ENCODE measurements at places on chromosomes 7 and 10. TPM values are rescaled to one million over a fixed set of nuclear protein-coding genes. Genes with fewer than 3 reads are reported as not detected.

The MUC12 gene
- total RNA-seq, result not detected

The DPP6 gene
- not detected for total RNA-seq

DNA sequence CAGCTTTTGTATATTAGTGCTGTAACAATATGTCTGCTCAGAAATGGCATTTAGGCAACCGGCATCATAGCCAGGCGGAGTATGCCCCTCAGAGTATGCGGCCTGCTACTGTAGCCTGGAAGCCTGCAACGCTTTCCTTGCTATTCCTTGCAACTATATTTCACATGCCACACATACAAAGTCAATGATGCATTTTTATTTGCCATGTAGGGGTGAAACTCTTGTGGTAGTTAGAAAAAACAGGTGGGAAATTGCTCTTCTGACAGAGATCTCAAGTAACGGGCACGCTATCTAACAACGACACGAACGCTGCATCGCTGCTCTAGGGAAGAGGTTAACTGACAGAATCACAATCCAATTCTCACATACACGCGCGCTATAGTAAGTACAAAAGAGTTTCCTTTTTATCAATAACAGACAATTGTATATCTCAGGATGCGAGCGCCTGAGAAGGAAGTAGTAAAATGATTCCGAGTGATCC is 5.9 kb downstream of the EBF3 start:
- no peak for DNase-seq
- no peaks in the 10 kb centered on the region for H3K36me3 ChIP-seq
- H3K4me1 ChIP-seq, result peaks cover 12% of the 10 kb centered on the region
- H3K27ac ChIP-seq, result no peak overlapping the region

- no peaks in the 10 kb centered on the region for H3K4me1 ChIP-seq
- H3K27me3 ChIP-seq, result no peaks in the 10 kb centered on the region
- no peaks in the 10 kb centered on the region for H3K36me3 ChIP-seq
- H3K27ac ChIP-seq, result no peak overlapping the region
These were observed 20.3 kb upstream of the CD36 start for GRCh38 chr7:80618096-80618495.

DNA sequence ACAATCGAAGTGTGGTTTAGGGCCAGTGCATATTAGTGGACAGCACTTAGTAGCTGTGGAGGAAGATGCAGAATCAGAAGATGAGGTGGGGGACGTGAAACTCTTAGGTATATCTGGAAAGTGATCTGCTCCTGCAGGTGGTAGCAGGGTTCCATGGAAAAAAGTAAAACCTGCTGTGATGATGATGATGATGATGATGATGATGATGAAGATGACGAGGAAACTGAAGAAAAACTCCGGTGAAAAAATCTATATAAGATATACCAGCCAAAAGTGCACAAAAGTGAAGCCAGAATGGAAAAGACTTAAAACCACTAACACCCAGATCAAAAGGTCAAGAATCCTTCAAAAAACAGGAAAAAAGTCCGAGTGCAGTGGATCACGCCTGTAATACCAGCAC is 40.0 kb downstream of the LSMEM1 start:
- H3K36me3 ChIP-seq, result no peaks in the 10 kb centered on the region
- H3K27me3 ChIP-seq, result no peaks in the 10 kb centered on the region
- H3K4me3 ChIP-seq, result no peak overlapping the region
- no peaks in the 10 kb centered on the region for H3K4me1 ChIP-seq
- H3K27ac ChIP-seq, result no peak overlapping the region
- DNase-seq, result no peak

DNA sequence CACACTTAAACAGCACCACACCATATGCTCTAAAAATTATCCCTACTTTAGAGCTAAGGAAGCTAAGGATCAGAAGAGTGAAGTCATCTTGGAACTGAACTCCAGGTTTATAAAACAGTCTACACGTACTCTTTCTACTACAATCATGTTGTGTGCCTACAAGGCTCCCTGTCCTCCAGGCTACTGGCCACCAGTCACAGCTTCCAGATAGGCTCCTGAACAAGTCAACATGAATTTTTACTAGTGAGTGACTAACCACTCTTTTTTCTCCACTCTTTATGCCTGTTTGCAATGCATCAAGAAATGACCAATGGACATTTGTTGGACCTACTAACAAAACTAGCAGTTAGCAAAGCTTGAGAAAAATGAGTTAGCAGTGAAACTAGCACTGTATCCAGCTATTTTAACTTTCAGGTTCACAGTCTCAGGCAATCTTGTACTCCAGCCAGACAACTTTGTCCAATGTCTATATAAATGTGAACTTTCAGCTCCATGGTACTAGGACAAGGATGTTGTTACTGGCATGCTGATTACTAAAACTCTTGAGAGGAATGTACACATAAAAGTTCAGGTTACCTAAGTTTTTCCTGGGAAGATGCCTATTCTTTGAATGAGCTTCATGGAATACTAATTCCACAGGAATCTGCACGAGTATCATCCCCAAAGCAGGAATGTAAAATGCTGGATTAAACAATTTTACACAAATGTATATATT is 180.0 kb downstream of the BTAF1 start:
- no peak overlapping the region for H3K4me3 ChIP-seq
- H3K4me1 ChIP-seq, result peaks cover 5% of the 10 kb centered on the region
- no peak for DNase-seq
- no peak overlapping the region for H3K27ac ChIP-seq

- H3K27ac ChIP-seq, result no peak overlapping the region
- no peaks in the 10 kb centered on the region for H3K4me1 ChIP-seq
- H3K4me3 ChIP-seq, result no peak overlapping the region
- H3K27me3 ChIP-seq, result no peaks in the 10 kb centered on the region
- H3K36me3 ChIP-seq, result no peaks in the 10 kb centered on the region
These were observed 8.6 kb upstream of the SLC16A9 start for GRCh38 chr10:59718257-59718656.

- no peak overlapping the region for H3K27ac ChIP-seq
- no peak overlapping the region for H3K4me3 ChIP-seq
- no peak for DNase-seq
- H3K36me3 ChIP-seq, result no peaks in the 10 kb centered on the region
- no peaks in the 10 kb centered on the region for H3K4me1 ChIP-seq
These were observed 7.3 kb downstream of the OCM2 start for GRCh38 chr7:97982647-97983046.

- H3K27ac ChIP-seq, result no peak overlapping the region
- H3K27me3 ChIP-seq, result no peaks in the 10 kb centered on the region
- H3K4me3 ChIP-seq, result no peak overlapping the region
- no peak for DNase-seq
- no peaks in the 10 kb centered on the region for H3K36me3 ChIP-seq
These were observed 727.4 kb upstream of the NRP1 start for GRCh38 chr10:34061841-34062240.

DNA sequence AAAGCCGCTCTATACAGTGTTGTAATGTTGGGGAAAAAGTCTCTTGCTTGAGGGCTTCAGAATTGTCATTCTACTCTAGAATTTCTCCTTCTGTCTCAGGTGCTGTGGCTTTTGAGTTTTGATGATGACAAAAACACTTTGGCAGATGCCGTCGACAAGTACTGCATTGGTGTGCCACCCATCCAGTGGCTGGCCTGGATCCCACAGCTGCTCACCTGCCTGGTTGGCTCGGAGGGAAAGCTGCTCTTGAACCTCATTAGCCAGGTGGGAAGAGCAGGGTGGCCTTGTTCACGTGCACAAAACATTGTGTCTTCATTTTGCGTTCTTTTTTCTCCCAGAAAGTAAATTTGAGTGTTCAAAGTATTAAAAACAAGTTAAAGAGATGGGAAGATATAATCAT is 112.0 kb downstream of the TRRAP start:
- peaks cover 92% of the 10 kb centered on the region for H3K36me3 ChIP-seq
- H3K4me3 ChIP-seq, result no peak overlapping the region
- H3K4me1 ChIP-seq, result no peaks in the 10 kb centered on the region
- H3K27me3 ChIP-seq, result no peaks in the 10 kb centered on the region
- no peak for DNase-seq

The RASA4B gene
- 15.2 TPM for total RNA-seq

The POT1 gene
- total RNA-seq, result 24.1 TPM

DNA sequence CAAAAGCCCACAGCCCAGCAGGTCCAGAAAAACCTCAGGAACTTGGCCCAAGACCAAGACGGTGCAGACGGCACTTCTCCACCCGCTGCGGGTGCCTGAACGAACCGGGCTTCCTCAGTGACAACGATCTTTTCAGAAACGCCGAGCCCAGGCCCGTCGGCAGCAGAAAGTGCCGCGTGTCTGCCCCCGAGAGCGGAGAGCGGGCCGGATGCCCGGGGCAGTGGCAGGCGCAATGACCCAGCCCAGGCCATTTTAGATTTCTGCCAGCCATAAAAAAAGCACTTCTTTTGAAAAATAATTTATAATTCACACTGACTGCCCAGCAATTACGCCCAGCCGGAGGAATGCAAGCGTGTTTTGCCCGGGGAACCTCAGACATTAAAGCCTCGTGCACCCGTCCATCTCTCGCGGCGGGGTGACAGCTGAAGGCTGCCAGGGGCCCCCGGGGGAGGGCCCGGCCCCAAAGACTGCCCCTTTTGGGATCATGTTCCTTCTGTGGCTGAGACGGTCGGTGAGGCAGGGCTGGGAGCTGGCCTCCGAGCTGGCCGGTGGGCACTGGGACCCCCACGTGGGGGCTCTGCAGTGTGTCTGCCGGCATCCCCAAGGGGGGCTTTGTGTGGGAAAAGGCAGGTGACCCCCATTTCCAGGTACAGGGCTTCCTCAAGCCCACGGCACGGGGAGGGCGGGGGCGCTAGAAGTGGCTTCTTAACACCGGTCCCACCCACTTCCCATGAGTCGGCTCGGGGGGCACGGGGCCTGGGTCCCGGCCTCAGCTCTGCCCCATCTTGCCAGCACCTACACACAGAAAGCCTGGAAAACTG is 71.3 kb upstream of the PDGFA start:
- H3K27me3 ChIP-seq, result no peaks in the 10 kb centered on the region
- no peaks in the 10 kb centered on the region for H3K36me3 ChIP-seq
- H3K4me1 ChIP-seq, result no peaks in the 10 kb centered on the region
- no peak overlapping the region for H3K4me3 ChIP-seq
- no peak for DNase-seq

DNA sequence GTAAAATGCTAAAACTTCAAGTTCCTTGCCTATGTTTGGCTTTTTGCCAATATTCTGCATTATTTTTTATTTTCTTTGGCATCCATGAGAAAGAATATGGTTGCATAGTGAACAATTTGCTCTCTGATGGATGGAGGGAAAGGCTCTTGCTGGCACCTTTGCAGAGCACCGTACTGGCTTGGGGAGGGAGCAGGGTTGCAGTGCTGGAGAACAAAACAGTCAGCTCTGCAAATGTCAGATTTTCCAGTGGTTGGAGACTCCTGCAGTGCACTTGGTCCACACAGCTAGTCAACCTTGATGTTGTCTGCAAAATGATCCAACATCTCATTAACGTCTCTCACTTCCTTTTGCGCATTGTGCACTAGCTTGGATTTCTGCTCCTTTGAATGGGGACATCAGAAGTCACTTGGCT is 100.8 kb downstream of the ANLN start:
- H3K27ac ChIP-seq, result no peak overlapping the region
- no peaks in the 10 kb centered on the region for H3K27me3 ChIP-seq
- H3K4me1 ChIP-seq, result no peaks in the 10 kb centered on the region

The OR2A5 gene
- total RNA-seq, result not detected

DNA sequence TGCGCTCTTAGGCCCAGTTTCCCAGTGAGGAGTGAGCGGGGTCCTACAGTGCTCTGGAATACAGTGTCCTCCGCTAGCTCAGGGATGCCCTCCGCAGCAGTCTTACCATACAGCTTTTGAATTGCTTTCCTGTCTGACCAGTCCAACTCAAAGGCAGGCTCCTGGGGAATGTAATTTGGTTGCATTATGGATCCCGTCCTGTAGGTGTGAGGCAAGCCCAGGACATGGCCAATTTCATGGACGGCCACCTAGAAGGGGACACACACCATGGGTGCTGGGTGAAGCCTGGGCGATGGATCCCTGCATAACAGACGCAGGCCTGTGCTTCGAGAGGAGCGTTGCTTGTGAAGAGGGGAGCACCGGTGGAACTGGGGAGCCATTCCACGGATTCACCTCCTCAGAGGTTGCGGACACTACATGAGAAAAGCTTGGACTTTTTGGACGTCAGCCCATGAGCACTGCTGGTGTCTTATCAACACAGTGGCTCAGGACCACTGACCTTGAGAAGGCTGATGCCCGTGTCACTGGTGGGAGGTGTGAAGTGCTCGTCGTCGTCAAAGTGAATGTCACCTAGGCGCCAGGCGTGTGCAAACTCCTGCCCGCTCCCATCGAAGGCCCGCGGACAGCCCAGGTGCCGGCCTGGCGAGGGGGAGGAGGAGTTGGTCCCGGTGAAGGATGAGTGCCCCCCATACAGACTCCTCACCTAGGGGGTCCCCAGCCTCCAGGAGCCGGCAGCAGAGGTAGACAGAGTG is 3.3 kb downstream of the MMP21 start:
- no peak overlapping the region for H3K4me3 ChIP-seq
- no peak overlapping the region for H3K27ac ChIP-seq
- no peaks in the 10 kb centered on the region for H3K27me3 ChIP-seq
- no peaks in the 10 kb centered on the region for H3K4me1 ChIP-seq
- H3K36me3 ChIP-seq, result no peaks in the 10 kb centered on the region
- DNase-seq, result no peak

DNA sequence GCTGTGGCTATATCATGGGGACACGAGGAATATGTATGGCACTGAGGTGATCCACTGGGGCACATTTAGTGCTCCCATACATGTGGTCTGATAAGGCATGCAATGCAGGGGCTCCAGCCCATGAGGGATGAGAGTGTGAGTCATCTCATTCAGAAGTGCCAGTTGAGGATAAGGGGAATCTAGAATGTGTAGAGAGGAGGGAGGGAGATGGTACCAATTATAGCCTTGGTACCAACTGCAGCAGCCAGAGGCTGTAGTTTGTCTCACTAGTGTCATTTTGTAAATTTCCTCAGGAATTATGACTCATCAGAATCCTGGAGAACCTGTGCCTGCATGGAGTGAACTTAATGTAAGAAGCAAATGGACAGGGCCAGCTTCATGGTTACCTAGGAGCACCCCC is 46.2 kb downstream of the LAMB4 start:
- H3K4me1 ChIP-seq, result no peaks in the 10 kb centered on the region
- H3K27ac ChIP-seq, result no peak overlapping the region
- no peak overlapping the region for H3K4me3 ChIP-seq
- no peaks in the 10 kb centered on the region for H3K36me3 ChIP-seq
- no peaks in the 10 kb centered on the region for H3K27me3 ChIP-seq

DNA sequence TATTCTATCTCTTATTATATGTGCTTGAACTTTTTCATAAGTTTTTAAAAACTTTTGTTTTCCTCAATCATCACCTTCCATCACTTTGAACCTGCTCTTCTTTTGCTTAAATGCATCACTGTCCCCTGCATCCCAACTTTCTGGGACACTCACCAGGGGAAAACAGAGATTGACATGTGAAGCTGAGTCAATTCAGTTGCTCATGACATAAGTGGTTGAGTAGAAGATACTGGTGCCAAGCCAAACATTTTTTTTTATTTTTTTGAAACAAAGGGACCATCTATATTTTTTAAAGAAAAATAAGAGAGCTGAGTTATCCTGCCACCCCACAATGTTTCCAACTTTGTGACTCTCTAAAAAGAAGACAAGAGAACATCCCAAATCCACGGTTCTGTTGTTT is 61.8 kb upstream of the AHR start:
- H3K4me1 ChIP-seq, result peaks cover 34% of the 10 kb centered on the region
- H3K27me3 ChIP-seq, result no peaks in the 10 kb centered on the region
- H3K27ac ChIP-seq, result no peak overlapping the region
- no peak overlapping the region for H3K4me3 ChIP-seq

Data from CD4-positive, alpha-beta memory T cell (primary cell).